Tibial nerve (tissue), 4 donors: ENCODE measurements at places on chromosomes 4 and X. TPM values are rescaled to one million over a fixed set of nuclear protein-coding genes. Genes with fewer than 3 reads are reported as not detected.

- DNase-seq: no peak
These were observed 276.0 kb downstream of the KLHL13 start for GRCh38 chrX:117840645-117841044.

CTAG2 gene
- not detected for total RNA-seq

DNA sequence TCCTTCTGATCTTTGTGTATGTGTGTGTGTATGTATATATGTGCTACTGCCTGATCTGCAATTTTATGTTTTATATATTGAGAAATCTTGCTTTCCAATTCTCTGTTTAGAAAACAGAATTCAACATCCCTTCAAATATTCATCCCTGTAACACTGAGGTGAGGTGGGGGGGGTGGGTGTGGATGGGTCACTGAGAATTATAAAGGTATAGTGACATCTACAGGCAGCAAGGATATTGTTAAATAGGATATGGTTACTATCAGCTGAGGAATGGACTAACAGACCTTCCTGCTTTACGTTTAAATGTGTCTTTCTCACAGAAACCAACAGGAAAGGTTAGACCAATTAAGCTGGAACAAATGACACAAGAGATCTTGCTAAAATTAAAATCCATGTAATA lies 19.0 kb upstream of the MAGEB2 start:
- DNase-seq: no peak

DNA sequence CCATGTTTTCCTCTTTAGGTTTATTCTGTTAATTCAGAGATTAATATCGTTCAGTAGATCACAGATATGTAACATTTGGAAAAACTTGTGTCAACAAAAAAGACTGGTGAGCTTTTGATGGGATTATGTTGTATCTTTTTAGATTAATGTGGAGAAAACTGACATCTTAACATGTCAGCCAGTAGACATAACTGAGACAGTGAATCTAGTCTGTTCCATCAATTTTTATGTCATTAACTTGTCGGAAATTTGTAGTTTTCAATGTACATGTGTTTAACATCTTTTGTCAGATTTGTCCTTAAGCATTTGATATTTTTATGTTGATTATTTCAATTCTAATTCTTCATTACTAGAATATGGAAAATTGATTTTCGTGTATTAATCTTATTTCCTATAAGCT lies 42.0 kb downstream of the APELA start:
- no peak for DNase-seq

DNA sequence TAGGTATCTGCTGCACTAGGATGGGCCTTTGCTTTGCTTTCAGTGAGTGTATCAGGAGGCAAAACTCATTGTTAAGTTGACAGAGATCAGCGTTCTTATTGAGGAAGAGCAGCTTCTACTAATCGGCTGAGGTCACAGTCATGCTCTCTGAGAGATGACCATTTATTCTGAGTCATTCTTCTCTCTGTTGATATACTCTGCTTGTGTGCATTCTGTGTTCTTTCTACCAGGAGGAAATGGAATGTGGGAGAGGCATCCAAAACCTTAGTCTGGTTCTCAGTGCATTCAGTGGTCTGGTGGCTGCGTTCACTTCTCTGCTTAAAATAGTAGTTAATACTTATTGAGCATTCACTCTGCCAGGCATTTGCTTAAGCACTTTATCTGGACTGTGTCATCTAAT lies 66.2 kb downstream of the RRAGB start:
- no peak for DNase-seq

GUCY1A1 gene
- 9.2 TPM for total RNA-seq
